ENCODE measurements at places on chromosomes 7 and 10. TPM values are rescaled to one million over a fixed set of nuclear protein-coding genes. Genes with fewer than 3 reads are reported as not detected.

Gene CHCHD1
- 57.9 TPM for polyA plus RNA-seq

GRCh38 chr10:114713525-114714090, 55.5 kb upstream of the ABLIM1 start:
- no peak for DNase-seq

DNA sequence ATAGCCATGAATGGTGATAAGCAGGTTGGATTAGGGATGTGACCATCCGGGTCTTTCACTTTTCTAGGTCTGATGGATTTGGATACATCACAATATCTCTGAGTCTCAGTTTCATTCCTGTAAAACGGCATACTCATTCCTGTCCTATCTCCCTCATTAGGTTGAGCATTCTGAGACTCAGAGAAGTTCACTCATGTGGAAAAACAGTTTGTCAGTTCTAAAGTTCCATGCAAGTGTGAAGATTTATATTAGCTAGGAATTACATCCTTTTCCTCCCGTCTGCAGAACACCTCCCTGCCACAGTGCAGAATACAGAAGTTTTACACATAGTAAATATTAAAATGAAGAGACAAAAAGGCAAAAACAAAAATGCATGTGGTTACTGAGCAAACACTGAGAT, 94.2 kb upstream of the SLC25A13 start:
- DNase-seq: no peak

DNA sequence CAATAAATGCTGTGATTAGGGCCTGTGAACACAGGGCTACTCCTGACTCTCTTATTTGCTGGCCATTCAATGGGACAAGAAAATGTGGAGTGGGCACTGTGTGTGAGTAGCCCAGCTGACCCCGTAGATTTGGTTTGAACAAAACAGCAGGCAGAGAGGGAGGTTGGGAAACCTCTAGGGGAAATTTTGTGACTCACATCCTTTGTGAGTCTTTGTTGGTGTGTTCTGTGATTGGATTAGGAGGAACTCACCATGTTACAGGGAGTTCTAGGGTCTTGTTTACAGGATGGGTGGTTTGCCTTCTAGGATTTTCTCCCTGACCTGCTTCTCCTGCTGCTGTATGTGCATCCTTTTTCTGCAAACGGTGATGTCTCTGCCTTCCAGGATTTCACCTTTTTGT, 128.3 kb upstream of the MKI67 start:
- DNase-seq: no peak

- DNase-seq: no peak
These were observed 25.1 kb upstream of the AOAH start for GRCh38 chr7:36749282-36749960.

Gene VWDE
- polyA plus RNA-seq: not detected

Gene NPSR1
- polyA plus RNA-seq: not detected
